NB4 (cell line): ENCODE measurements at places on chromosomes 6 and 20.

DNA sequence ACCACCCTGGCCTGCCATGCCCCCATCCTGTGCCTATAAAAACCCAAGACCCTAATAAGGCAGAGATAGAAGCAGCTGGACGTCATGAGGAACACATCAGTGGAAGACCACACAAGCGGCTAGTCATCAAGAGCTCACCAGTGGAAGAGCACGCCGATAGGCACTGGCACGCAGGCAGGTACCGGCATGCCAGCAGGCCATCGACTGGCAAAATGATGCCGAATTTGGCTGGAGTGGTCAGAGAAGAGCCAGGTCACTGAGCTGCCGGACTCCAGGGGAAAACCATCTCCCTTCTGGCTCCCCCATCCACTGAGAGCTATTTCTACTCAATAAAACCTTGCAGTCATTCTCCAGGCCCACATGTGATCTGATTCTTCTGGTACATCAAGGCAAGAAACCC is 227.6 kb upstream of the EXOC2 start:
- no peak for DNase-seq

DNA sequence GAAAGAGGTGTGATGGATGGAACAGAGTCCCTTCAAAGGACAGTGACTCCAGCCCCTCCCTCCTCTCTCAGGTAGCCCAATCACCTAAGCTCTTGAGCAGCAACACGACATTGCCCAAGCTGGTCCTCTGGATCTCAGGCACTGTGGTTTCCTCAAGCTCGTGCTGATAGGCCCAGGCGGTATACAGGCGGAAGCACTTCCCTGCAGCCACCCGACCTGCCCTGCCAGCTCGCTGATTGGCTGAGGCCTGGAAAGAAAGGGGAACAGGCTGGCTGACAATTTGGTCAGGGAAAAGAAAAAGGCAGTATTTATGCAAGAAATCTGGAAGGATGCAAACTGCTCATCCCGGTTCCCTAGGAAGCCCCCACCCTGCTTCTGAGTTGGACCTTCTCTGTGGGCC is 9.6 kb downstream of the C6orf136 start:
- DNase-seq: peak; percentile 12

- no peak for DNase-seq
Observed at GRCh38 chr6:104484626-104485025, 375.1 kb downstream of the HACE1 start.

DNA sequence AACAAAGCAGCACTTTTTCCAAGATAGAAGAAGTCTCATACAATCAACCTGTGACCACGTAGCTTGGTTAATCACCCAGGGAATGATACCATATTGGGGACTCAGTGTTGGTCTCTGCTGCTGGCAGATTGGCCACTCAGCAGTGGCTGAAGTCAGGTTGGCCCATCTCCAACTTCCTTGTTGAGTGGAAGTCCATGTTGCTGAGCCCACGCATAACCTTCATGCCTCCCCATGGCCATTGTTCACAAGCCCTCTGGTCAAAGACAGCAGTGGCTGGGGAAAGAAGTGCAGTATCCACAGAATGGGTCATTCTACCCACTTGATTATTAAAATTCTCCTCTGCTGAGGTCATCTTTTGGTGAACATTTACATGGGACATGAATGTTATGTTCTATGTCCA is 38.5 kb downstream of the PKIB start:
- no peak for DNase-seq

GRCh38 chr6:99780556-99780885 is 173.9 kb downstream of the PRDM13 start:
- DNase-seq: no peak

- DNase-seq: no peak
Observed at GRCh38 chr6:124090491-124090890, 286.8 kb downstream of the NKAIN2 start.

DNA sequence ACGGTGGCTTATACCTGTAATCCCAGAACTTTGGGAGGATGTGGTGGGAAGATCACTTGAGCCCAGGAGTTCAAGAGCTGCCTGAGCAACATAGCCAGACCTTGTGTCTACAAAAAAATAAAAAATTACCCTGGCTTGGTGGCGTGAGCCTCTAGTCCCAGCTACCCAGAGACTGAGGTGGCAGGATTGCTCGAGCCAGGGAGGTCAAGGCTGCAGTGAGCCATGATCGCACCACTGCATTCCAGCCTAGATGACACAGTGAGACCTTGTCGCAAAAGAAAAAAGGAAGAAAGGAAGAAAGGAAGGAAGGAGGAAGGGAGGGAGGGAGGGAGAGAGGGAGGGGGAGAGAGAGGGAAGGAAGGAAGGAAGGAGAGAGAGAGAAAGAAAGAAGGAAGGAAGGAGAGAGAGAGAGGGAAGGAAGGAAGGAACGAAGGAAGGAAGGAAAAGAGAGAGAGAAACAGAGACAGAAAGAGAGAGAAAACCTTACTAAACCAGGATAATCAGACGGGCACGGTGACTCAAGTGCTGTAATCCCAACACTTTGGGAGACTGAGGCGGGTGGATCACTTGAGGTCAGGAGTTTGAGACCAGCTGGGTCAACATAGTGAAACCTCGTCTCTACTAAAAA is 10.9 kb upstream of the PNRC1 start:
- no peak for DNase-seq

GRCh38 chr6:21847711-21848480 is 254.3 kb downstream of the SOX4 start:
- DNase-seq: no peak

DNA sequence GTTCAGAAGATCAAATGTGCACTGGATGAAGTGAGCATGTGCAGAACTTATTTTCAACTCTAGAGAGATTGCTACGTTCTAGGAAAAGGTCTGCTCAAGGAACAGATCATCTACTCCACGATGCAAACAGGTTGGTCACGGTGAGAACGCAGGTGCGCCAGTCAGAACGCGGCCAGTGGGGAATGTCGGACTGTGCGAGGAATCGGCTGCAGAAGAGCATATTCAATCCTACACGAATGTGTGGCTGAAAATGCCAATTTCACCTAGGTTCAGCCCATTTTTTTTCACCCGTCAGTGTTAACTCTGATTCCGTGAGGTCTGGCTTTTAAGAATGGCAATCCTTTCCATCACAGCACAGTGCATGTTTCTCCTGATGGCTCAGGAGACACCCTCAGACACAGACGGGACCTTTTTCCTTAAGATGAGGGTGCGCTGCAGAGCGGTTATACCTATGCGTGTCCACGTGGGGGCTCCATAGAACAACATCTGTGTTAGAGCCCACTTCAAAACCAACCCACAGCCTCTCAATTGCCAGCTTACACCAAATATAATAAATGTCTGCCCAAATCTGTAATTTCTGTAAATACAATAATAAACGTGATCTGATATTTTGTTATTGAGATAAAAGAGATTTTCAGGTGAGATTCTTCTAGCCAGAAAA is 250.4 kb downstream of the FOXA2 start:
- DNase-seq: peak; percentile 71

GRCh38 chr6:164045082-164045481 is 630.6 kb downstream of the QKI start:
- DNase-seq: no peak

DNA sequence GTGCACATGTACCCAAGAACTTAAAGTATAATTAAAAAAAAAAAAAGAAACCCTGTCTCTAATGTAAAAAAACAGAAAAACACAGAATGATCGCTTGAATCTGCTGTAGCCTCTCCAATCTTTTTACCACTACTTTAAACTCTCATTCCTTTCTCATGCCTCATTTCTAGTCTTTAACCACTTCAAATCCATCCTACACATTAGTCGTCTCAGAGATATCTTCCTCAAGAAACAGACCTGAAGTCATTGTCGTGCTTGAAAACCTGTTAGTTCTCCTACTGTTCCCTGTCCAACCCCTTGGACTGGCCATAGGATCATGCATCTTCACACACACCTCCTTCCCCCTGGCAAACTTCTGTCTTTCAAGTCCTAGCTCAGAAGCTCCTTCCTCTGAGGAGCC is 112.1 kb upstream of the BCLAF1 start:
- DNase-seq: no peak

GRCh38 chr6:170443151-170443662 is 109.9 kb downstream of the PSMB1 start:
- DNase-seq: peak; percentile 40

DNA sequence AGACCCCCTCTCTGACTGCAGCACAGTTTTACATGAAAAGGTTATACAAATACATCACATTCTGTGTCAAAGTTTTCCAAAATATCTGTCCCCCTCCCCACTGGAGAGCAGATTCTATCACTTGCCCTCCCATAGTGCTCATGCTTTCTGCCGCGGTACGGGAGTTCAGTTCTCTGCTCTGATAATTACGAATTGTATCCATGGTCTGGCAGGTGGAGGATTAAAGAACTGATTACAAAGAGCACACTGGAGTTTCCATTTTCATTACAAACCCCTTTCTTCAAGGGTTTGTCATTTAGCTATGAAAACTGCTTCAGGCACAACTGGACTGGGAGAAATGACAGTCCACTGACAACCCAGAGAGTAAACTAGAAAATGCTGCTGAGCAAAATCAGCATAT is 166.0 kb downstream of the PDSS2 start:
- DNase-seq: no peak

DNA sequence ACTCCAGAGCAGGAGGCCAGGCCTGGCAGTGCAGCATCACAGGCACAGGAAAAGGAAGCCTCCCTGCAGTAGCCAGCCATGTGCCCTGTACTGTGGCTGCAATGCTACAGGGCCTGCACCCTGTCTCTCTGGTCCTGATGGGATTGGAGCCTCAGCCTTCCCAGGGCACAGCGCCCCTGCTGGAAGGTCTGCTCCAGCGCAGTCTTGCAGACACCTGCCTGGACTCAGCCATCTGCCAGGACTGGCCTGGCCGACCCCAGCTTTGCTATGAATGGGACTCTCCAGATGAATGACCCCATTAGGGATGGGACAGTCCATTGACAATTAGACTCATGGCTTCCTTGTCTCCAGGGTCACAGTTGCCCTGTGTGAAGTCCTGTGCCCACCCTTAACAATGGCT is 251.6 kb downstream of the ERMARD start:
- no peak for DNase-seq

- no peak for DNase-seq
Observed at GRCh38 chr6:108673153-108673552, 112.4 kb downstream of the FOXO3 start.

GRCh38 chr6:4208158-4208557 is 72.8 kb upstream of the ECI2 start:
- DNase-seq: no peak

DNA sequence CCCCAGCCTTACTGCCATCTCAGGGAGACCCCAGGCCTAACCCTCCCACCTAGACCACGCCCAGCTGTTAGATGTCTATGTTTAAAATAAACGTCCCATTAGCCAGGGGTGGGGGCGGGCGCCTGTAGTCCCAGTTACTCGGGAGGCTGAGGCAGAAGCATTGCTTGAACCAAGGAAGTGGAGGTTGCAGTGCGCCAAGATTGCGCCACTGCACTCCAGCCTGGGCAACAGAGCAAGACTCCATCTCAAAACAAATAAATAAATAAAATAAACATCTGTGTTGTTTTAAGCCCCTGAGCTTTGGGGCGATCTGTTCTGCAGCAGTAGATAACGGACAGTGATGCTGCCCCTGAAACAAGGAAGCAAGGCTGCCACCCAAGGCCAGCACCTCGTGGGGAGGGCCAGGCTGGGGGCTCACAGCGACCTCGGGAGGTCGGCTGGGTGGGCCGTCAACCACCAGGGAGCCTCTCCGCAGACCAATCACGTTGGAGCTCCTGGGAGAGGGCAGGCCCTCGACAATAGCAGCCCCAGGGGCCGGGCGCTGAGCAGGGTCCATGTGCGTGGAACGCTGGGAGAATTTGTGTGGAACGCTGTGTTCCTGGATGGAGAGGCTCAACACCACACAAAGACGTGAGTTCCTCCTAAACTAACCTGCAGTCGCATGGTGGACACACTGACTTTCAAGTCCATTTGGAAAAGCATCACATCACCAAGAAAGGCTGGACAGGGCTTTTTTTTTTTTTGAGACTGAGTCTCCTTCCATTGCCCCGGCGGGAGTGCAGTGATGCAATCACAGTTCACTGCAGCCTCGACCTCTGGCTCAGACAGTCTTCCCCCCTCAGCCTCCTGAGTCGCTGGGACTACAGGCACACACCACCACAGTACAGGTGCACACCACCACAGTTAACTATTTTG is 1.0 kb upstream of the HELZ2 start:
- DNase-seq: peak; percentile 44

GRCh38 chr20:53154540-53154939 is 182.4 kb downstream of the TSHZ2 start:
- no peak for DNase-seq

- DNase-seq: no peak
Observed at GRCh38 chr6:129329678-129330077, 380.3 kb downstream of the ARHGAP18 start.

DNA sequence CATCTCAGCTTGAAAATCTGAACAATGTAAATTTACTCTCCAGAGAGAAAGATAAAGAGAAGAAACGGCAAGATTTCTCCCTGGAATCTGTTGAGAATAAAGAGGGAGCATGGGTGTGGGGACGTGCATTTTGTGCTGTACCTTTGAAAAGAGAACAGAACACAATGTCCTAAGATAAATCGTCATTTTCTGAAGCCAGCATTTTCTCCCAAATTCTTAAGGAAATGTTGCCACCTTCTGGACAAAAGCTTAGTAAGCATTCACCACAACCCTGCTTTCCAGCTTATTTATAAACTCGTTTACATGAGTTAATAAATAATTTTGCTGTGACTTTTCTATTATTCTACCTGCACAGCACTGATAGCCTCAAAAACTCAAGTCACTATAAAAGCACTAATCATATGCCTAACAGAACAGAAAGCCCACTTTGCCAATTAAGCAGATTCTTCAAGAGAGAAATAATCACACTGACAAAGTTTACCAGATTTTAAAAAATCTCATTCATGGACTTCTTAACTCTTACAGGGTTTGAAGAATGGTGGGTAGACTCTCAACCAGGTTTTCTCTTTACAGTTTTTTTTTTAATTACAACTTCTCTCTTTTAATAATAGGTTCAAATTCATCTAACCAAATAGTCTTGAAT is 155.8 kb downstream of the MBOAT1 start:
- DNase-seq: peak; percentile 64

GRCh38 chr6:85679445-85680123 is 36.9 kb upstream of the SYNCRIP start:
- DNase-seq: peak; percentile 48

DNA sequence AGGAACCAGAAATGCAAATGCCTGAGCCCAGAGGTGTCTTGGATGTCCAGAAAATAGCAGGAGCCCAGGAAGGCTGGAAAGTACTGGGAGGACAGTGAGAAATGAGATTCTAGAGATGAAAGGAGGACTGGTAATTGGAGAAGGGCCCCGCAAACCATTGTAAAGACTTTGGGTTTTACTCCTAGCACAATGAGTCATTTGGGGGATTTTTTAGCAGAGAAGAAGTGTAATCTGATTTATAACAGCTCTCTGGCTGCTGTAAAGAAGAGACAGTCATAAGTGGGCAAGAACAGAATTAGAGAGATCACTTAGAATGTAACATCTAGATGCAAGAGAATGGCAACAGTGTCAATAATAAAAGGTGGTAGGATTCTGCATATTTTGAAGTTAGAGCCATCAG is 40.2 kb downstream of the SLC35F1 start:
- DNase-seq: no peak
